ENCODE measurements at places on chromosomes 7 and 10. TPM values are rescaled to one million over a fixed set of nuclear protein-coding genes. Genes with fewer than 3 reads are reported as not detected.

GRCh38 chr7:2022021-2022409 is 210.7 kb downstream of the MAD1L1 start:
- H3K27me3 ChIP-seq: no peaks in the 10 kb centered on the region
- peaks cover 17% of the 10 kb centered on the region for H3K36me3 ChIP-seq
- peaks cover 13% of the 10 kb centered on the region for H3K4me1 ChIP-seq
- DNase-seq: no peak
- H3K4me3 ChIP-seq: no peak overlapping the region

The ADCYAP1R1 gene
- not detected for total RNA-seq

The LAMB4 gene
- not detected for total RNA-seq

The CPA2 gene
- total RNA-seq: 0.44 TPM

- H3K4me3 ChIP-seq: no peak overlapping the region
- no peaks in the 10 kb centered on the region for H3K36me3 ChIP-seq
- no peaks in the 10 kb centered on the region for H3K4me1 ChIP-seq
- no peak overlapping the region for H3K27ac ChIP-seq
- no peak for DNase-seq
- H3K27me3 ChIP-seq: no peaks in the 10 kb centered on the region
Measured at GRCh38 chr10:124117833-124118232, 24.4 kb upstream of the CHST15 start.

DNA sequence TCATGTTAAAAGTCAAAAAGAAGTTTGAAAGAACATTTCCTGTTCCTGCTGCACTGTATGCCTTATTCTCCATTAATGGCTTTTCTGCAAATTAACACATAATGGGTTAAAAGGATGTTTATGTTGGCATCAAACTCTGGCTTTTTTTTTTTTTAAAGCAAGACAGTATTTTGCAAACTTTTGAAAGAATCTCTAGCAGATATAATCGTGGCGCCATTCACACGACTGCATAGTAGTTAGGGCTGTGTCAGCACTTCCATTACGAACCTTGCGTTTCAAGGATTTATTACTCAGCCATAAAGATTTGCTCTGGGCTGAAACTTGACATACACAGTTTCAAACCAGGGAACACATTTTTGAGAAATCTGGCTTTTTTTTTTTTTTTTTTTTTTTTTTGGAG is 207.8 kb downstream of the DYNC1I1 start:
- H3K4me3 ChIP-seq: no peak overlapping the region
- H3K36me3 ChIP-seq: no peaks in the 10 kb centered on the region
- peaks cover 4% of the 10 kb centered on the region for H3K27me3 ChIP-seq
- DNase-seq: no peak
- no peak overlapping the region for H3K27ac ChIP-seq
- no peaks in the 10 kb centered on the region for H3K4me1 ChIP-seq

- DNase-seq: no peak
- H3K27ac ChIP-seq: no peak overlapping the region
- no peak overlapping the region for H3K4me3 ChIP-seq
- peaks cover 23% of the 10 kb centered on the region for H3K36me3 ChIP-seq
- peaks cover 37% of the 10 kb centered on the region for H3K4me1 ChIP-seq
- no peaks in the 10 kb centered on the region for H3K27me3 ChIP-seq
Measured at GRCh38 chr7:7647495-7648036, 7.0 kb downstream of the UMAD1 start.

GRCh38 chr10:49172061-49172776 is 16.0 kb downstream of the TMEM273 start:
- H3K4me3 ChIP-seq: no peak overlapping the region
- no peak for DNase-seq
- H3K27me3 ChIP-seq: no peaks in the 10 kb centered on the region
- peaks cover 39% of the 10 kb centered on the region for H3K4me1 ChIP-seq
- no peak overlapping the region for H3K27ac ChIP-seq

GRCh38 chr7:131533566-131534561 is 22.6 kb downstream of the PODXL start:
- H3K27ac ChIP-seq: no peak overlapping the region
- peaks cover 1% of the 10 kb centered on the region for H3K27me3 ChIP-seq
- no peaks in the 10 kb centered on the region for H3K36me3 ChIP-seq
- no peaks in the 10 kb centered on the region for H3K4me1 ChIP-seq

The SPDYE6 gene
- not detected for total RNA-seq
